ENCODE measurements at places on chromosomes 2 and 18.

DNA sequence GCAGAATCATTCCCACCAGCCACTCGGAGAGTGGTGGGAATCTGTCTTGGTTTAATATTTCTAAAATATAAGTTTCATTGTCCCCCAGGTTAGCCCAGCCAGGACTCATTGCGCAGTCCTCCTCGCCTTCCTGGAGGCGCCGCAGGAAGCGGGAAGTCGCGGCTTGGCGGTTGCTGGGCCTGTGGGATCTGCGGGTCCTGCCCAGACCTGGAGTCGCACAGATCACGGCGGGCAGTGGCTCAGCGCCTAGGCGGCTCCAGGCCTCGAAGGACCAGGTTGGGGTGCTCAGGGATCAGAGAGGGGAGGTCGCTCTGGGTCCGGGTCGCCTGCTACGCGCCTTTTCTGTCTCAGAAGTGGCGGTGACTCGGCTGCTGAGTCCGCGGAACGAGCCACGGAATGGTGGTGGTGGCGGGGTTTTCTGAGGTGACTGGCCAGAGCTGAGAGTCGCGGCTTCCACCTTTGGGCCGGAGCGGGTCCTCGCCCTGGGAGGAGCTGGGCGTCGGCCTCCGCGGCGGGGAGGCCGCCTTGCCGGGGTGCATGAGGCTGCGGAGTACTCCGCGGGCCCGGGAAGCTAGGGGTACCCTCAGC is 2.6 kb downstream of the HOXD3 start:
- no peak for DNase-seq

GRCh38 chr2:96353032-96353561 is 17.5 kb downstream of the NCAPH start:
- no peak for DNase-seq

DNA sequence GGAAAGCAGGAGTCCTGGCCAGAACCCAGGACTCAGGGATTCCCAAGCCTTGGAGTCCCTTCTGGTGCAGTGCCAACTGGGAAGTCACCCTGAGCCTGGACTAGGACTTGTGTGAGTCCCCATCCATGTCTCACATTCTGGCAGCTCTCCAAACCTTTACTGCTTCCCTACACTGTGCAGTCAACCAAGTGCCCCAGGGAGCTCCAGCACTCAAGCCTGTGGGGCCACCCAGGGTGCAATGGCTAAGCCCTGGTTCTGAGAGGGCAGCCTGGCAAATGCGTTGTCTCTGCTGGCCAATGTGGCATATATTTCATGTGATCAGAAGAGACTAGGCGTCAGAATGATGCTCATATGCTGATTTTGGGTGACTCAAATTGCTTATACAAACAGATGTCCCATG is 223.4 kb downstream of the SP3 start:
- no peak for DNase-seq

DNA sequence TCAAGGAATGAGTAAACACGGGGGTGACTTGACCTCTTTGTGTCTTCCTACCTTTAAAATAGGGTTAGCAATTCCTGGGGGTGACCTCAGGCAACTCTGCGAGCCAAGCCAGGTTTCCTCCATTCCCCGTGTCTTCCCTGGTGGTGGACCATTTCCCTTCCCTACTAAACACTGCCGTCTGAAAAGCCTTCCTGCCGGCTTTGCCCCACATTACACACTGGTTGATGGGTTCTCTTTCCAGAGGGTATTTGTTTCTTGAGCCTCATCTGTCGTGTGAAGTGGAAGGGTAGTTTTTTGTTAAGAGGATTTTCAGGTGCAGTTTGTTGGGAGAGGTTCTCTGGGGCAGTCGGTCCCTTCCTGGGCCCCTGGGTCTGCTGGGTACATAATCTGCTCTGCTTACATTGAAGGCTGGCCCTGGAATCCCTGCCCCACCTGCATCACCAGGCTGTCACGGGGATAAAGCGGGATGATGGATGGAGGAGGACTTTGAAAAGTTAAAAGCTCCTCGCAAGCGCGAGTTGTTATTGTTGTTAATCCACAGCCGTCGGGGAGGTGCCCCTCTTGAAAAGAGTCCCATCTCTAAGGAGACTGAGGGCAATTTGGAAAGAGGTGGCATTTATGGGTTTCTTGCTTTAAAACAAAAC is 175.4 kb upstream of the SPRED2 start:
- DNase-seq, result no peak

Data from stimulated activated CD8-positive, alpha-beta memory T cell treated with anti-CD3 and anti-CD28 coated beads, Interleukin-2, amount 100 ng/mL, for 1 hour (primary cell).